ENCODE measurements at places on chromosomes 4 and X. TPM values are rescaled to one million over a fixed set of nuclear protein-coding genes. Genes with fewer than 3 reads are reported as not detected.

MCF2 gene
- not detected for total RNA-seq

UGT8 gene
- total RNA-seq, result not detected

MAGEB10 gene
- total RNA-seq, result not detected

TSR2 gene
- 16.6 TPM for total RNA-seq

HDX gene
- total RNA-seq, result 6.4 TPM

Data from epithelial cell of alveolus of lung (primary cell).